ENCODE measurements at places on chromosomes 11 and 22.

- DNase-seq, result no peak
Observed at GRCh38 chr11:112320668-112321067, 60.0 kb upstream of the PLET1 start.

DNA sequence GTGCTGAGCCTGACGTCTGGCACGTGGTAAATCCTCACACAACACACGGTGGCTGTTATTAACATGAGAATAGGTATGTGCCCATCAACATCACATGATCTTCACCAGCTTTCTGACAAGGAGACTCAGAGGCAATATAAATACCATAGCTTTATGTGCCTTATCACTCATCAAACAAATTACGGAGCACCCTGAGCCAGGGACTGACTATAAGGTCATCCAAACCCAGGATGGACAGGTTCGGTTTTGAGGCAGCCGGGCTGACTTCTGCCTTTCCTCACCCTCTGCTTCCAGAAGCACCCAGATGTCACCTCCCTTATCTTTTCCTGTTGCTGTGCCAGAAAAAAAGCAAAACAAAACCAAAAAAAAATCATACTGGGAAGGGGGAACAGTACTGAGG is 5.7 kb upstream of the PLAAT3 start:
- no peak for DNase-seq

DNA sequence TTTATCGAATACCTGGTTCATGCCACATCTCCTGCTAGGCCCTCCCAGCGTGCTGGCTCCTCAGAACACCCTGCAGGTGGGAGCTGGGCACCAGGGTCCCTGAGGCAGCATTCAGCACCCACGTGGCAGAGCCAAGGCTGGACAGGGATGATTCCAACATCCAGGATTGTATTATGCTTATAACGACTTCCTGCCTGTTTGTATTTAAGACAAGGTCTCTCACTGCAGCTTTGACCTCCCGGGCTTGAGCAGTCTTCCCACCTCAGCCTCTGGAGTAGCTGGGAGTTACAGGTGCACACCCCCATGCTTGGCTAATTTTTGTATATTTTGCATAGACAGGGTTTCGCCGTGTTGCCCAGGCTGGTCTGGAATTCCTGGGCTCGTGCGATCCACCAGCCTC is 64.7 kb upstream of the WNT7B start:
- no peak for DNase-seq

DNA sequence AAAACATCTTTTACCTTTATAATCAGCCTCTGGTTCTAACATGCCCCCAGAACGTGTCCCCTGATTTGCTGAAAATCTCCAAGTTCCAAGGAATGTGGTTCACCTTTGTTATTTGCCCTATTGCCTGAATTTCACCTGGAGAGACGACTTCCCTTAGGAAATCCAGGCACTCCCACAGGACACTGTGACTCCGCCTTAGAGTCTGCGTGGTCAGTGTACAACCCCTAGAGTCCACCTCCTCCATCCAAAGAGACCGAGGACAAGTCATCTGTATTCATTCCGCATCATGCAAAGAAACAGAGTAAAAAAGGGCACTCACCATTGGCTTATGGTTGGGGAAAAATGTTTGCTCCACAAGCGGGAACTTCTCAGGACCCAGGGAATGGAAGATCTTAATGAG is 63.1 kb downstream of the TIMP3 start:
- DNase-seq, result no peak

- DNase-seq, result no peak
Observed at GRCh38 chr11:70066628-70067027, 11.5 kb upstream of the ANO1 start.

GRCh38 chr22:19979712-19980493 is 36.7 kb downstream of the ARVCF start:
- no peak for DNase-seq

- no peak for DNase-seq
Observed at GRCh38 chr11:122306831-122307391, 190.9 kb upstream of the BLID start.

GRCh38 chr11:100730266-100730665 is 43.2 kb downstream of the ARHGAP42 start:
- no peak for DNase-seq

GRCh38 chr11:57359896-57360690 is 20.9 kb downstream of the PRG3 start:
- no peak for DNase-seq

DNA sequence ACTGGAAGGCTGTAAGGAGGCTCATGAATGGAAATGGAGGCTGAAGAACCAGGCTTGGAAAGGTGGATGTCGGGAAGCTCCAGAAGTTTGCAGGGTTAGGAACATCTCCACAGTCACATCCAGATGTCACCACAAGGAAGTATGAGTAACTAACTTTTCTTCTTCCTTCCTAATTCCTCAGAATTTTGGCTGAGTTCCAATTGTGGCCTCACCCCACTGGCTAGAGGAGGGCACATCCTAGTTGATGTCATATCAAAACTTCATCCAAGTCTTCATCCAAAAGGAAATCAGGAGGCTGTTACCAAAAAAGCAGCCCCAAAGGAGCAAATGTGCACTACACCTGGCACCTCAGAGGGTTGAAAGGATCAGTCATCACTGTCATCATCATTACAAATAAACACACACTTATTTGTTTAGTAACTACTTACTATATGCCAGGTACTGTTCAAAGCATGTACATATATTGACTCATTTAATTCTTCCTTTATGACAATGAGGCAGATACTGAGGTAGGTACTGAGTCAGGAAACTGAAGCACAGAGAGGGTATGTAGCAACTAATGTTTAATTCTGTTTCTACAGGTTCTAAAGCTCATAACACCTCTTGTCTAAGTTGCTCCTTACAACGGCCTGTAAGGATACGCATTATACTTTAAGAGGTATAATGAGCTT is 7.3 kb upstream of the PTPN5 start:
- DNase-seq, result no peak

- no peak for DNase-seq
Observed at GRCh38 chr11:108196901-108197300, 25.5 kb downstream of the NPAT start.

DNA sequence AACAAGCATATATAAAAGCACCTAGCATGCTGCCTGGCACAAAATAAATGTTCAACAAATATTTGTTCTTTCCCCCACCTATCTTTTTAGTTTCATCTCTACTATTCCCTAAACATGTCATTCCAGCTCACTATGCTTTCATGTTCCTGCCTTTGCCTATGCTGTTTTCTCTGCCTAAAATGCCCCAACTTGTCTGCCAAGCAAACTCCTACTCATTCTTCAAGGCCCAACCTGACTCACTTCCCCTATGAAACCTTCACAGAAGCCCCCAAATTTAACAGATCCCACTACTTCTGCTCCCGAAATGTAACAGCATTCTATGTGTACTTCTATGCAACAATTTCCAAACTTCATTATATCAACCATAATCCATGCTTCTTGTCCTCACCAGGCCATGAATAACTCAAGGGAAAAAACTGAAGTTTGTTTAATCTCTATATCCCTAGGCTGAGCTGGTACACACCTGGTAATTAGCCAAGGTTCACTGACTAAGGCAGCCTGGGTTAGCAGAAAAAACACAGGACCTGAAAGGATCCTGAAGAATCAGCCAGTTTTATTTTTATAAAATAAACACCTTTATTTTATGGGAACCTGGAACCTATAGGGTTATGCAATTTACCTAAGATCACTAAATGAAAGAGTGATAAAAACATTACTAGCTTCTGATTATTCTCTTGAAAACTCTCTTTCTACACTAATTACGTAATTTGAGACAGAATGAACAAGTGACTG is 72.2 kb downstream of the PAK1 start:
- no peak for DNase-seq

- peak; percentile 25 for DNase-seq
Observed at GRCh38 chr22:26461188-26461810, 22.3 kb downstream of the HPS4 start.

GRCh38 chr11:9231848-9232177 is 33.3 kb downstream of the DENND5A start:
- DNase-seq, result peak; percentile 63

- DNase-seq, result no peak
Observed at GRCh38 chr11:102386136-102386734, 39.2 kb downstream of the BIRC2 start.

DNA sequence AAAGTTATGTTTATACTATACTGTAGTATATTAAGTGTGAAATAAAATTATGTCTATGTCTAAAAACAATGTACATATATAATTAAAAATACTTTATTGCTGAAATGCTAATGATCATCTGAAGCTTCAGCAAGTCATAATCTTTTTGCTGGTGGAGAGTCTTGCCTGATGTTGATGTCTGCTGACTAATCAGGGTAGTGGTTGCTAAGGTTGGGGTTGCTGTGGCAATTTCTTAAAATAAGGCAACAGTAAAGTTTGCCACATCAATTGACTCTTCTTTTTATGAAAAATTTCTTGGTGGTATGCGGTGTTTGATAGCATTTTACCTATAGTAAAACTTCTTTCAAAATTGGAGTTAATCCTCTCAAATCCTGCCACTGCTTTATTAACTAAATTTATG is 21.4 kb downstream of the INSC start:
- DNase-seq, result no peak

GRCh38 chr11:47595967-47596366 is 1.8 kb upstream of the C1QTNF4 start:
- DNase-seq, result no peak

GRCh38 chr11:45518141-45518832 is 147.1 kb downstream of the CHST1 start:
- DNase-seq, result no peak

- DNase-seq, result peak; percentile 69
Observed at GRCh38 chr11:3808861-3809623, 682 bp downstream of the PGAP2 start.

GRCh38 chr22:31090217-31091085 is 9.3 kb downstream of the SMTN start:
- DNase-seq, result no peak

GRCh38 chr11:44280257-44280656 is 29.7 kb downstream of the ALX4 start:
- DNase-seq, result no peak

DNA sequence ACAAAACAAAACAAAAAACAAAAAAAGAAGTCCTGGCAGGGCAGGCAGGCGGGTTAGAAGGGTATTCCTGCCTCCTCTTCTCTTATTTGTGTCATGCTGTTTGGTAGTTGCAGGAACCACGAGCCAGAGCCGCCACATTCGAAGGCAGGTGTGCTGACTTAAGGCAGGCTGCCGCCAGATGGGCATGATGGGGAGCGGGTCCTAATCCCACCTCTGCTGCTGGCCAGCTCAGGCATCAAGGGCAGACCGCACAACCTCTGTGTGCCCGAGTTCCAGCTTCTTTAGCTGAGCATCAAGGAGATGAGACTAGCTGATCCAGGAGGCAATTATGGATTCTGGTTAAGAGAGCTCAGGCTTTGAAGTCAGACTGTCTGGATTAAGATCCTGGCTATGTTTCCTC is 12.1 kb downstream of the OAF start:
- no peak for DNase-seq

DNA sequence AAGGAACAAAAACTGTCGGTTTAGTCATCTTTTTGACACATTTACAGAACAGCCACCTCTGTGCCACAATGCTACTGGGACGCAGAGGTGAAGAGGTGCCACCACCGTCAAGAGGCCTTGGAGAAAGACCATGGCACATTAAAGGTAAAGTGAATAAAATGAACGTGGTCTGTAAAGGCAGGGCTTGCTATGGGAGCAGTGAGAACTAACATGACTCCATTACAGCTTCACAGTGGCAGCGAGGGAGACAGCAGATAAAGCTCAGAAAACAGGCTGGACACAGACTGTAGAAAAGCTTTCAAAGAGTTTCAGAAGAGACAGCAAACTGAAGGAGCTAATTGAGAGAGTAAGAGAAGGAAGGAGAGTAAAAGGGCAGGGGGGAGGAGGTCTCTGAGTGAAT is 102.9 kb downstream of the GAB2 start:
- DNase-seq, result no peak

GRCh38 chr11:125264100-125265022 is 99.8 kb downstream of the PKNOX2 start:
- DNase-seq, result no peak

- DNase-seq, result peak; percentile 7
Observed at GRCh38 chr11:65182258-65183170, 786 bp downstream of the CAPN1 start.

DNA sequence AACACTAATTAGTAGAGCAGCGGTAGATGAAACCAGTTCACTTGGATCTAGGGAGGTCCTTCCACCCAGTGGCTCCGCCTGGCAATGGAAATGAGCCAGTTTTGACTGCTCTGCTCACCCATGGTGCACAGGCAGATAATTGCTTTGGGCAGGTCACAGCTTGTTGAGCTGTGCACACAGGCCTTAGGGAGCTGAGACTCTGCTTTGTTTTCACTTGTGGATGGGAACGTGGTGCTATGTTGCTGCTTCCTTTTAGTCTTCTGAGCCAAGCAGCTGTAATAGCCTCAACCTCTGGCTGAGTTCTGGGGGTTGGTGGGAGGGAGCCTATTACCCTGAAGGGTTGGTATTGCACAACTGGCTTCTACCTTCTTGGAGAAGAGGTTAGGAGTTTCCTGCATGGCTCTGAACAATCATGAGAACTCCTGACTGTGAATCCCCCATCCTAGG is 262.3 kb upstream of the MTNR1B start:
- DNase-seq, result no peak

DNA sequence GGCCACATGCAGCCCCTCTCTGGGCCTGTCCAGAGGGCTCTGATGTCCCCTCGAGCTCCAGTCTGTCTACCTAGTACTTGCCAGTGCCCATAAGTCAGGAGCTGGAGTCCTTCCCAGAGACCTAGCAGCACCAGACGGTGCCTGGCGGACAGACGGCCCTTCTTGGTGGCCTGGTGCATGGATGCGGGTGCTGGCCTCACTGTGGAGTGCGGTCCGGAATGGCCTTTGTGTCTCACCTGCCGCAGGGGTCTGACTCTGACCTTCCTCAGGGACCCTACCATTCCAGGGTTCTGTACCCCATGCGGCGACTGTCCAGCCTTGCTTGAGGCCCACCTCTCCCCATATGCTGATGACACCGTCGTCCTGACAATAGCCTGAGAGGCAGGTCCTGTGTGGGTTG is 29.4 kb upstream of the SMIM38 start:
- no peak for DNase-seq

DNA sequence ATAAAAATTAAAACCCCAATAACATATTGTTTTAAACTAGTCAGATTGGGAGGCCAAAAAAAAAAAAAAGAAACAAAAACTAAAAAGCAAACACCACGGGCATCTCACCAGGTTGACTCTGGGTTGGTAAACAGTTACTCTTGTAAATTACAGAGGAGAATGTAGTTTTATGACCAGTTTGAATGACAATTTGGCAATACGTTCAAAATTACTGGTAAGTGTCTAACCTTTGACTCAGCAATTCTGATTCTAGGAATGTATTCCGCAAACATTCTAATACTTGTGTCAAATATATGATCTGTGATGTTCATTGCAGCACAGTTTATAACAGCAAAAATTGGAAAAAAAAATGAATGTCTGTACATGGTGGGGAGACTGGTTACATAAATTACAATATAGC is 1376.0 kb downstream of the TBC1D22A start:
- DNase-seq, result no peak

GRCh38 chr11:10301656-10302358 is 3.1 kb upstream of the ADM start:
- no peak for DNase-seq

GRCh38 chr11:21119411-21119810 is 450.0 kb downstream of the NELL1 start:
- DNase-seq, result no peak
